ENCODE measurements at places on chromosomes 13 and 19. TPM values are rescaled to one million over a fixed set of nuclear protein-coding genes. Genes with fewer than 3 reads are reported as not detected.

Gene ZNF579
- total RNA-seq = 1.8 TPM

Gene PLPP2
- total RNA-seq = 38.1 TPM

Gene KIR2DL4
- total RNA-seq = not detected

Gene AMER2
- not detected for total RNA-seq

Gene F10
- total RNA-seq = under 0.01 TPM

Gene ZNF536
- not detected for total RNA-seq

Gene ZC3H13
- total RNA-seq = 13.7 TPM

Gene TMC4
- 0.34 TPM for total RNA-seq

Gene SLC7A9
- not detected for total RNA-seq

Gene ZNF600
- 2.1 TPM for total RNA-seq

Gene MATK
- 0.34 TPM for total RNA-seq

Gene TPTE2
- total RNA-seq = not detected

Gene IL17D
- total RNA-seq = 1.5 TPM

Gene HS6ST3
- not detected for total RNA-seq

Gene ELAVL3
- total RNA-seq = not detected

Gene CADM4
- total RNA-seq = 9.4 TPM

Gene RDH8
- not detected for total RNA-seq
